ENCODE measurements at places on chromosomes 1 and 21.

DNA sequence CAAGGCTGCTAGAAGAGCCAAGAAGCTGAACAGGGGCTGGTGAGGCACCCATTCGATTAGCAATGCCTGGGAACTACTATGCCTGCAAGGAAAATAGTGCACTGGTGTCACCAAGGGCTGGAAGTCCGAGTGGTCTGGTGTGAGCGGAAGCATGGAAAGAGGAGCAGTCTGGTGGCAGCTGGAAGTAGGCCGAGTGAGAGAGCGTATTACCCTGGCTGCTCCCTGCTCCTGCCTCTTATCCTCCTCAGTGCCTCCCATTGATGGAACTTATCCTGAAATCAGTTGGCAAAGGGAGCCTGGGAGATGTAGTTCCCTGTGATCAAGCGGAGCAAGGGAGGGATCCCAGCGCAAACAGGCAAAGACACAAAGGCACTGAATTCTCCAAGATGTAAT, 9.6 kb downstream of the SMAP2 start:
- DNase-seq: no peak

GRCh38 chr21:21324297-21324696, 326.1 kb downstream of the NCAM2 start:
- DNase-seq: no peak

DNA sequence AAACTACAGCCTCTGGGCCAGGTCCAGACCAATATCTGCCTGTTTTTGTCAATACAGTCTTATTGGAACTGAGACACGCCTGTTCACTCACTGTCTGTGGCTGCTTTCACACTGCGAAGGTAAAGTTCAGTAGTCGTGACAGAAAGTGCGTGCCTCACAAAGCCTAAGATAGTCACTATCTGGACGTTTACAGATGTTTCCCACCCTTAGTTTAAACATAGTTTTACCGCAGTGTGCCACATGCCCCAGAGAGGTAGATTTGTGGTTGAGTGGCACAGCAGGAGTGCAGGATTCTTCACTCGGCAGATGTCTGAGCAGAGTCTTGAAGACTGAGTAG, 61.9 kb downstream of the NFASC start:
- no peak for DNase-seq

GRCh38 chr1:231557898-231558707, 29.6 kb downstream of the TSNAX start:
- no peak for DNase-seq

GRCh38 chr1:34500451-34500850, 254.4 kb upstream of the GJB5 start:
- no peak for DNase-seq

DNA sequence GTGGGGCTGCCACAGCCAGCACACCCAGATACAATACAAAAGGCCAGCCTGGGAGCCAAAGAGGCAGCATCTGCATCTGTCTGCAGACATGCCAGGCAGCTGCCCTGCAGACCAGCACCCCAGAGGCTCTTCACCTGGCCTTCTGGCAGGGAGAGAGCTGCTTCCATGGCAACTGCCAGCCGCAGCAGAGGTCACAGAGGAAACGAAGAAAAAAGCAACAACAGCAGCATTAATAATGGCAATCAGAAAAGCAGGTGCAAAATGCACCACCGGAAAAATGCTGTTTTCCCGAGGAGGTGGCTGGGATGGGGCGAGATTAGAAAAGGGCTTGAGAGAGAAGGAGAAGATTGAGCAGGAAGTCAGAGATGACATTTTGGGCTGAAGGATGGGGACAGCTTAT, 309.5 kb downstream of the PCP4 start:
- DNase-seq: no peak

GRCh38 chr1:118136187-118136941, 48.7 kb downstream of the SPAG17 start:
- no peak for DNase-seq

DNA sequence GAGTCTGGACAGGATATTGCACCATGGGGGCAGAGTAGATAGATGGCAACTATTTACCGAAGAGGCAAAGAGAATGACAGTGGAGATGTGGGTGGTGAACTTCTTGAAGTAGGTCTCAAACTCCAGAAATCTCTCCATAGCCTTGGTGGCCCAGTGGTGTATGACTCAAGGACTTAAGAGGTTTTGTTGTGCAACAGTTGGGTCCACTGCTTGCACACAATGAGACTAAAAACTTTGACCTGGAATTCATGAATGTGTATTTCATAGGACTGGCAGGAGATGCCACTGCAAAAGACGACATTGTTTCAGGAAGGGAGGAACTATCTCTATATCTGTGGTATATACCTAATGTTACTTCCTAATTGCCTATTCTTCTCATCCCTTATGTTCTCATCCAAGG, 75.9 kb downstream of the ZSCAN20 start:
- no peak for DNase-seq

DNA sequence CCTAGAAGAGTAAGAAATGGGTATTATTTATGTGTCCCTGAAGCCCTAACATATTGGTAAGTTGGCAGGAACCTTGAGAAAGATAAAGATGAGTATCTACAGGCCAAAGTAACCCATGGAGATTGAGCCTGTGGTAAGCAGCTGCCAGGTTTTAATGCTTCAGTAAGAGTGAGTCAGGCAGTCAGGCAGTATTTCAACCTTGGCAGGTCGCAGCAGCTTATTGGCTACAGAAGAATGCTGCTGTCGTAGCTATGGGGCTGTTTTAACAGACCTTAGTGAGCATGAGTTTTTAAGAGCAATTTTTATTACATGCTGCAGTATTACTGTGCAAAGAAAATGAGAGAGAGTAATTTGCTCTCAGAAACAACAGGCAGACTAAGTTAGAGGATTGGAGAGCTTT, 10.3 kb upstream of the SLC30A10 start:
- DNase-seq: no peak

DNA sequence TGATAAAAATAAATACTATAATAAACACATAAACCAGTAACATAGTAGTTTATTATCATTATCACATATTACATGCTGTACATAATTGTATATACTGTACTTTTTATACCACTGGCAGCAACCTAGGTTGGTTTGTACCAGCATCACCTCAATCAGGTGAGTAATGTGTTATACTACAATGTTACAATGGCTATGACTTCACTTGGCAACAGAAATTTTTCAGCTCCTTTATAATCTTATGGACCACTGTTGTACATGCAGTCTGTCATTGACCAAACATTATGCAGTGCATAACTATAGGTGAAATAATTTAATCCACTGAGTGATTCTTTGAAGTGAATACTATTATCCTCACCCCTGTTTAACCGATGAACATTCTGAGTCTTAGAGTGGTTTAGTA, 44.5 kb downstream of the TNFSF4 start:
- DNase-seq: no peak

- no peak for DNase-seq
Measured at GRCh38 chr1:211336161-211336560, 9.5 kb downstream of the TRAF5 start.

DNA sequence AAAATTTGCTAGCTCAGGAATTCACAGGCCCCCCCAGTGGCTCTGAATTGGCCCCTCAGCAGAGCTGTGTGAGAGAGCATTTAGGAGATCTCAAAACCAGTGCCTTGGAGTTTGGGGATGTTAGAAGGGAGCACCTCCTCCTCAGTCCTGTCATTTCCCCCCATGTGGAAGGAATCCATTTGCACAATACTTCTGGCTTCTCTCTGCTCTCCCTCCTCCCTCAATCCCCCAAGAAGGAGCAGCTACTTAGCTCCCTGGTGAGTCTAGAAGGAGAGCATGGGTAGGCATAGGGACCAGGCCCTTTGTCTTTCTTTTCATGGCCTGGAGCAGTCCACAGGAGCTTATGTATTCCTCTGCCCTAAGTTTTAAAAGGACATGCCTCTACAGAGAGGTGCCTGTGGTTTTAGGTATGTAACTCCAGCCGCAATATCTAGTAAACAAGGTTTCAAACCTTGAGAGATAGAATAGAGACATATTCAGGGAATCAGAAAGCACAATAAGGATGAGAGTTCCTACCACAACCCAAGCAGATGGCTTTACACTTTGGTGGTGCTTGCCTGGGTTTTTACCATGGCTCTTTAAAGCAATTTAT, 199.4 kb downstream of the FCRL5 start:
- DNase-seq: no peak

GRCh38 chr1:209249785-209250440, 333.6 kb upstream of the CAMK1G start:
- no peak for DNase-seq

DNA sequence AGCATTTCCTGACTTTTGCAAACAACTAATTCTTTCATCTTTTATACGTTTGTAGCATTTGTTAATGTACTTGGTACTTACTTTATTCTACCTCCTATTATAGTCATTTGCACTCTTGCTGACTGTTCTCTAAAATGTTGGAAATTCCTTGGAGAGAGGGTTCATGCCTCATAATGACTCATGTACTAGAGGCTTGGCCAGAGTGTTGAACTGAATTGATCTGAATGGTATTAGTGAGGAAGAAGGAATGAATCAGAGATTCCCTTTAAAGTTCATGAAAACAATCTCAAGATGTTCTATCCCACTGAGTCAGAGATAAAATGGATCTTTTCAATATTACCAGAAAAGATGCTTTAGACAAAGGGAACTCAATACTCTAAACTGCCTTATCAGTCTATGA, 383.4 kb downstream of the SEC16B start:
- no peak for DNase-seq

- no peak for DNase-seq
Measured at GRCh38 chr1:99943223-99943794, 26.5 kb upstream of the SLC35A3 start.

DNA sequence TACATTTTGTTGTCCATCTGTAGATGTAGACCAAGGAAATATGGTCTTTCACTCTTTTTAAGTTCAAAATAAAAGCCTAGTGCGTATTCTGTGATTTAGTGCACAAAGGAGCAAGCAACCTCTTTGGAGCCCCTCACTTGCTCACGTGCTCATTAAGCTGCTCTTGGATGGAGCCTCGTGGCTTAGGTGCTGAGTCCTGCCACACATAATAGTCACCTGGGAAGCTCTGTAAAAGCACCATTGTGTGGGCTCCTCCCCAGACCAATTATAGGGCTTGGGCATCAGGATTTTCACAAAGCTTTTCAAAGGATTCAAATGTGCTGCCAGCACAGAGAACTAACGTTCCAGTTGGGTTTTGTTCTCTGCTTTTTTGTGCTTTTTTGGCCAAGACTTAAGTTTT, 85.0 kb downstream of the PCP4 start:
- no peak for DNase-seq

GRCh38 chr1:40075266-40075665, 21.8 kb downstream of the PPT1 start:
- DNase-seq: no peak

DNA sequence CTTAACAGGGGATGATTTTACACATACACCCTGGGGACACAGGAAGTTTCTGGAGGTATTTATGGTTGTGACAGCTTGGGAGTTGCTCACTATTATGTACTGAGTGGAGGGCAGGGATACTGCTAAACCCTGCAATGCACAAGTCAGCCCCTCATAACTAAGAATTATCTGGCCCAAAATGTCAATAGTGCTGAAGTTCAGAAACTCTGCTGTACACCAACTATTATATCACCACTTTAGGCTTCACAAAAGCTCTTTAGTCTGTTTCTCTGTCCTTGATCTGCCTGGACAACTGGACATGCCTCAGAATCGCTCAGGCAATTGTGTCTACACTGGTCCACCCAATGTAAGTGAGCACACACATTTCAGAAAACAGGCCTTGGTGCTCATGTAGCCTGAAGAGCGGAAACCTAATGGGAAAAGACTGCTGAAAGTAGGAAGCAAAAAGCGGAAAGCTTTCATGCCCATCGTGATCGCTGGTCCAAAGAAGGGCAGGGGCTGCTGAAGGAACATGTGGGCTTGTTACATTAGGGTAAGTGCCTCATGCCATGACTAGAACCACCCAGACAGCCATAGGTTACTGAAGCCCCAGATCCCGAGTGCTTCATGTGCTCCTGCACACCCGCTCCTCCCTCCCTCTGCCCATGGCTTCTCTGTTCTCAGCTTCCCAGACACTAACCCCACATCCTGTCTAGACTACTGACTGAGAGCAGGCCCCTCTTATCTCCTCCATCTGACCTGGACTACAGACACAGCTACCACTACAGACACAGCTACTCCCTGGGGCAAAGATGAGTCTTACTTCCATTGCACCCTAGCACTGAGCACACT, 73.5 kb downstream of the LRIG2 start:
- no peak for DNase-seq

DNA sequence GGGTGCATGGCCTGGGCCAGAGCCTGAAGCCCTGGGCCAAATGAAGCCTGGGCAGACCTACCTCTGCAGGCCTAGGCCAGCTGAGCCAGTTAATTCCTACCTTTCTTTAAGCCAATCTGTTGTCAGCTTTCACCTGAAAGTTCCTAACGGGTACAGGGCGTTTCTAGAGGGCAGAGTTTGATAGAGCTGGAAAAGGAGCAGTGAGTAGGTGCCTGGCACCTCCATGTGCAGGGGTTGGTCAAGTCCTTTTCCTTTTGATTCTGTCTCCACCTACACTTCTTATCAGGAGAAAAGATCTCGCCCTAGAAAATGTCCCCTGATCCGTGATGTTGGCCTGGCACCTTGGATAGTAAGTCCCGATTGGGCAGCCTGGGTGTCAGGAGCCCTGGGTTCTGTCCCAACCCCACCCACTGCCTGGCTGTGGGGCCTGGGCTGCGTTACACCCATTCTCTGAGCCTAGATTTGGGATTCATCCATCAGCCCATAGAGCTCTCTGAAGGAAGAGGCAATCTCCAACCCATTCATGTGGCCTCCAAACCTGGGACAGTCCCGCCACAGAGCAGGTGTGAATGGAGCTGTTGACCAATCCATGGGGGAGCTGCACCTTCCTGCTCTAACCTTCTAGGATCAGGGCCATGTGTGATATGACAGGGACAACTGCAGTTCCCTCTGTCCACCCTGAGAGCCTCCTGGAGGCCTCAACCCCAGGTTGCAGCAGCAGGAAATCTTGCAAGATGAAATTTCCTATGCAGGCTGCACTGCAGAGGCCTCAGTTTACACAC, 304.3 kb downstream of the MATN1 start:
- no peak for DNase-seq

- DNase-seq: no peak
Measured at GRCh38 chr1:153899509-153899908, 23.3 kb downstream of the GATAD2B start.

- DNase-seq: no peak
Measured at GRCh38 chr21:46248827-46249226, 20.3 kb upstream of the LSS start.

GRCh38 chr1:169309178-169310166, 58.1 kb downstream of the NME7 start:
- DNase-seq: no peak

GRCh38 chr1:75908717-75909152, 23.5 kb downstream of the ASB17 start:
- DNase-seq: no peak

GRCh38 chr1:204453141-204453772, 41.3 kb downstream of the PIK3C2B start:
- peak; percentile 60 for DNase-seq

DNA sequence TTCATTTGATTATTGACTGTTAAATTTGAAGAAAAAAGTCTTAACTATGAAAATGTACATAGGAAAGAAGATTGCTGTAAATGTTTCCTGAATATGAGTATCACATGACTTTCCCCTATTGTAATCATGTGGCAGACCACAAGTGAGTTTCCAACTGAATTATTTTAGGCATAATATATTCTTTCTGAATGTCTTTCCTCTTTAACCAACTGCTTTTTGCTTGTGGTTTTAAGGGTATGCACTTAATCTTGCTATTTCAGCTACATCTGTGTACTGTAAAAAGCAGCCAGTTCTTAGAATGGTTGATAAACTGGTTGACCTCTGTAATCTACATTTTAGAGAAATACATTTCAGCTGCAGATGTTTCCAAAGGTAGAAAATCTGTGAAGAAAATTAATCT, 400.7 kb downstream of the NEGR1 start:
- DNase-seq: no peak

GRCh38 chr21:27564684-27565301, 597.9 kb upstream of the ADAMTS5 start:
- no peak for DNase-seq

GRCh38 chr1:108551137-108551862, 8.6 kb upstream of the EEIG2 start:
- no peak for DNase-seq

Measured in activated CD8-positive, alpha-beta memory T cell treated with anti-CD3 and anti-CD28 coated beads for 4 hours (primary cell).